Fibroblast of the aortic adventitia (primary cell): ENCODE measurements at places on chromosomes 16 and 17. TPM values are rescaled to one million over a fixed set of nuclear protein-coding genes. Genes with fewer than 3 reads are reported as not detected.

The ZNF469 gene
- total RNA-seq: 5.8 and 7.0 TPM in 2 replicates

The TP53TG3B gene
- not detected in 2 replicates for total RNA-seq

The TMEM204 gene
- total RNA-seq: 5.0 and 22.1 TPM in 2 replicates

The LCAT gene
- total RNA-seq: 2.7 and 5.2 TPM in 2 replicates

The ADORA2B gene
- total RNA-seq: 0.90 and 19.3 TPM in 2 replicates

The C16orf92 gene
- total RNA-seq: not detected in 2 replicates

The KPNA2 gene
- 83.9 and 134 TPM in 2 replicates for total RNA-seq

The FBXW10 gene
- total RNA-seq: under 0.01 TPM in 1 of 2 replicates, not detected in the other

The SEC14L5 gene
- 1.2 and 3.0 TPM in 2 replicates for total RNA-seq

The NPW gene
- total RNA-seq: 0.45 TPM in 1 of 2 replicates, not detected in the other

The VASN gene
- total RNA-seq: 130 and 136 TPM in 2 replicates

The TEDC2 gene
- 1.9 and 11.7 TPM in 2 replicates for total RNA-seq

The SUPT4H1 gene
- total RNA-seq: 18.2 and 34.9 TPM in 2 replicates

The RNF167 gene
- total RNA-seq: 17.2 and 26.4 TPM in 2 replicates

The DHRS13 gene
- total RNA-seq: 5.6 and 8.3 TPM in 2 replicates

The EVPLL gene
- not detected in 2 replicates for total RNA-seq

The RAB26 gene
- total RNA-seq: 0.27 and 3.6 TPM in 2 replicates

The PHKG2 gene
- total RNA-seq: 20.8 and 24.0 TPM in 2 replicates

The PSME3IP1 gene
- total RNA-seq: 61.7 and 71.5 TPM in 2 replicates

The CDT1 gene
- total RNA-seq: 0.82 and 26.8 TPM in 2 replicates

The SYCE1L gene
- total RNA-seq: 0.09 and 1.6 TPM in 2 replicates

The ARL6IP1 gene
- total RNA-seq: 202 and 240 TPM in 2 replicates

The PRRT2 gene
- 7.7 and 32.0 TPM in 2 replicates for total RNA-seq

The KRTAP4-3 gene
- total RNA-seq: not detected in 2 replicates

The FLII gene
- total RNA-seq: 214 and 305 TPM in 2 replicates

The CSH1 gene
- total RNA-seq: not detected in 2 replicates

The ASPA gene
- total RNA-seq: 1.9 and 9.7 TPM in 2 replicates

The CALB2 gene
- total RNA-seq: 0.36 TPM in 1 of 2 replicates, not detected in the other

The TPPP3 gene
- total RNA-seq: 0.74 and 0.99 TPM in 2 replicates

The GRAP gene
- under 0.01 TPM in 1 of 2 replicates, not detected in the other for total RNA-seq

The FOXJ1 gene
- not detected in 2 replicates for total RNA-seq

The C1QTNF8 gene
- total RNA-seq: not detected in 2 replicates

The KRT20 gene
- not detected in 2 replicates for total RNA-seq

The DGKE gene
- total RNA-seq: 5.2 and 7.8 TPM in 2 replicates

The DCUN1D3 gene
- total RNA-seq: 21.6 and 30.2 TPM in 2 replicates

The MAP2K6 gene
- total RNA-seq: 2.0 and 3.4 TPM in 2 replicates

The OR1G1 gene
- total RNA-seq: not detected in 2 replicates

The BAIAP3 gene
- 0.09 TPM in 1 of 2 replicates, not detected in the other for total RNA-seq

The NPIPA8 gene
- total RNA-seq: not detected in 2 replicates

The ZNF423 gene
- total RNA-seq: 7.3 and 13.5 TPM in 2 replicates

The DYNC1LI2 gene
- 148 and 256 TPM in 2 replicates for total RNA-seq

The APPBP2 gene
- 44.6 and 47.0 TPM in 2 replicates for total RNA-seq

The MIF4GD gene
- 3.8 and 9.9 TPM in 2 replicates for total RNA-seq

The GSE1 gene
- total RNA-seq: 23.1 and 25.2 TPM in 2 replicates

The METRN gene
- 30.7 and 38.8 TPM in 2 replicates for total RNA-seq

The BCL6B gene
- 0.41 and 0.45 TPM in 2 replicates for total RNA-seq

The CAPN15 gene
- total RNA-seq: 31.6 and 43.9 TPM in 2 replicates

The RNF222 gene
- total RNA-seq: not detected in 2 replicates

The SLC5A2 gene
- not detected in 2 replicates for total RNA-seq

The FSCN2 gene
- total RNA-seq: 1.3 and 1.8 TPM in 2 replicates

The SRSF2 gene
- 62.8 and 109 TPM in 2 replicates for total RNA-seq

The TNRC6C gene
- 6.4 and 10.3 TPM in 2 replicates for total RNA-seq

The IL17C gene
- total RNA-seq: not detected in 2 replicates

The WIPI1 gene
- total RNA-seq: 78.1 and 84.9 TPM in 2 replicates

The SDR42E1 gene
- total RNA-seq: under 0.01 and 0.08 TPM in 2 replicates

The KRTAP1-1 gene
- not detected in 2 replicates for total RNA-seq

The CSH2 gene
- total RNA-seq: not detected in 2 replicates
